Stimulated activated CD4-positive, alpha-beta T cell treated with anti-CD3 and anti-CD28 coated beads, Interleukin-2, amount 100 ng/mL, for 48 hours (primary cell): ENCODE measurements at places on chromosomes 11 and 22.

- DNase-seq = no peak
These were observed 1.9 kb upstream of the LTBP3 start for GRCh38 chr11:65559951-65560537.

DNA sequence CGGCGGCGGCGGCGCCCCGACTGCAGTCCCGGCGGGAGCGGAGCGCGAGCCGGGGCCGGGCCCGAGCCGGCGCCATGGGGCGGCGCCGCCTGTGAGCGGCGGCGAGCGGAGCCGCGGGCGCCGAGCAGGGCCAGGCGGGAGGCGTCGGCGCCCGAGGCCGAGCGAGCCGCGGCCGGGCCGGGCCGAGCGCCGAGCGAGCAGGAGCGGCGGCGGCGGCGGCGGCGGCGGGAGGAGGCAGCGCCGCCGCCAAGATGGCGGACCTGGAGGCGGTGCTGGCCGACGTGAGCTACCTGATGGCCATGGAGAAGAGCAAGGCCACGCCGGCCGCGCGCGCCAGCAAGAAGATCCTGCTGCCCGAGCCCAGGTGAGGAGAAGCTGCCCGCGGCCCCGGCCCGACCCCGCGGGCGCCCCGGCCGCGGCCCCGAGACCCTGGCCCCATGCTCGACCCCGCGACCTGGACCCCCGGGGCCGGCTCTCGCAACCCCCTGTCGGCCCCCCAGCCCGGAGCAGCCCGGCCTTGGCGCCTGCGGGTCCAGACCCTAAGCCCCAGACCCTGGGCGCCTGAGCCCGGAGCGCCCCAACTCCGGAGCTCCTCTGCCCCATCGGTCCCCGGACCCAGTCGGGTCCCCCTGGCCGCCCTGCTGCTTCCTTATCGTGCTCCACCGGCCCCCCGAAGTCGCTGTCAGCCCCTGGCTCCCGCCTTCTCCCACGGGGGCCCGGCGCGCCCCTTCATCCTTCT, at the start of gene GRK2:
Gene GRK2 (plus strand): TSS at position 25 of the 739 bp plus-strand sequence. CDS start 227 bp downstream, at position 252.
- DNase-seq = no peak

GRCh38 chr11:116948391-116948790, 111.0 kb upstream of the APOA1 start:
- DNase-seq = no peak

GRCh38 chr22:30469165-30469564, 2.7 kb downstream of the SEC14L3 start:
- DNase-seq = no peak

DNA sequence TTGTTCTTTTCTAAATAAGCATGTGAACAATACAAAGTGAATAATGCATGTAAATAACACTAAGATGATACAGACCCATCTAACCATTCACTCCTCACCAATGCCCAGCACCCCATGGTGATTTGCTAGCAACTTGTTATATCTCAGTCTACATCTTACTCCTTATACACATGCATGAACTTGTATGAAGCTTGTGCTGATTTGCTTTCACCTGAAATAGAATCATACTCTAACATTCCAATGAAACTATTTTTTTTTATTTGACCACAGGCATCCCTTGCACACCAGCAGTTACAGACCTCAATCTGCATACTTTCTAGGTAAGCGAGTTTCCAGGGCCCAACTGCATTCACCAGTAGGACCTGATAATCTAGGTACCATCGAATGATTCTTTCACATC, 873.6 kb downstream of the OPCML start:
- DNase-seq = no peak

DNA sequence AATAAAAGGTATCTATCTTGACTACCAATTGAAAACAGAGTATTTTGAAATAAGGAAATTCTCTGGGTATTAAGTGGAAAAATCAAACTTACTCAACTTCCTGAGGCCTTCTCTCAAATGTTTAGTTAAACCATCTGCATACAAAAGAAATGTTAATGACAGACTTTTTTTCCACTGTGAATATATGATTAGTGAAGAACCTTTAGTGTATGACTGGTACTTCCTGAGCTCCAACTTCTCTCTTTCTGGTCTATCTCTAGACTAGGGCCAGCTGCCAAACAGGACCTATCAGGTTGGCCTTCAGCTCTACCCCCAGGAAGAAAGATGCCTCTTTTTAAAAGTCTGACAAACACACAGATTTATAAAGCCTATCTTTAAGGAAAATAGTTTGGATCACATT, 68.8 kb upstream of the SCUBE2 start:
- DNase-seq = no peak

GRCh38 chr11:16831316-16832192, 93.1 kb downstream of the C11orf58 start:
- no peak for DNase-seq

DNA sequence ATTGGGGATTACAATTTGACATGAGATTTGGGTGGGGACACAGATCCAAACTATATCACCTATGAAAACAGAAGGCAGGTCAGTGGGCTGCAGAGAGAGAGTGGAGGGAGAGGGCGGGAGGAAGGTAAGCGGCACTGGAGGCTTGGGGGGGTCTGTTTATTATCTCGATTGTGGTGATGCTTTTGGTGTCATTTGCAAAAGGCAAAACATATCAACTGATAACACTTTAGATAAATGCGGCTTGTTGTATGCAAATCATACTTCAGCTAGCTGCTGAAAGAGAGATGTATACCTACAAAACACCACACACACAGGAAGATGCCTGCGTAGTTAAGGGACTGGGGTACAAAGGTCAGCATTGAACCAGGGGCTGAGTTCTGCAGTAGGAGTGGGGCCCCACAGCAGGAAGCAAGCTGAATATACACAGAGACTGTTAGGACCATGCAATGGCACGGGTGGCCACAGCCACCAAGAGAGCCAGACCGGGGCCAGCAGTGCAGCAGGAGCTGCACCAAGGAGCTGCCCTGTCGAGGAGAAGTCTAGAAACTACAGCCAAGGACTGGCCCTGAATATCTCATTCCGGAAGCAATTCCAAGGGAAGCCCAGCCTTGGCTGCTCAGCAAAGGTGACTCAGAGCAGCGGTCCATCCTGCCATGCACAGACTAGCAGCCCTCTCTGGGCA, 23.8 kb upstream of the TOLLIP start:
- DNase-seq = no peak

- no peak for DNase-seq
These were observed 730 bp downstream of the LMNTD2 start for GRCh38 chr11:559712-560304.

DNA sequence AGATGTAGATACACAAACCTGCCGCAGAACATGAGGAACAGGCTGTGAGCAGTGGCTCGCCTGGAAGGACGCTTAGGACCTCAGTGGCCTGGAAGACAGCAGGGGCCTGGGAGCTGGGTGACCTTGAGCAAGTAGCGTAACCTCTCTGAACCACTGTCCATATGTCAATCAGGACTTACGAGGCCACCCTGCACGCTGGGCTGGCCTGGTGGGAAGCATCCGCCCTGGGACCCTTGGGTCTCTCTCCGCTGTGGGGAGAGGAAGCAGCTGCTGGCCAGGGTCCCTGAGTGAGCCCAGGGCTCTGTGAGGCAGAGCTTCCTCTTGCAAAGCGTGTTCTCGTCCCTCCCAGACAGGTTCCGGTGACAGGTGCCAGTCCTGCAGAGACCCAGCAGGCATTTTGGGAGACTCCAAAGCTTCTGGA, 14.0 kb upstream of the EHD1 start:
- no peak for DNase-seq

DNA sequence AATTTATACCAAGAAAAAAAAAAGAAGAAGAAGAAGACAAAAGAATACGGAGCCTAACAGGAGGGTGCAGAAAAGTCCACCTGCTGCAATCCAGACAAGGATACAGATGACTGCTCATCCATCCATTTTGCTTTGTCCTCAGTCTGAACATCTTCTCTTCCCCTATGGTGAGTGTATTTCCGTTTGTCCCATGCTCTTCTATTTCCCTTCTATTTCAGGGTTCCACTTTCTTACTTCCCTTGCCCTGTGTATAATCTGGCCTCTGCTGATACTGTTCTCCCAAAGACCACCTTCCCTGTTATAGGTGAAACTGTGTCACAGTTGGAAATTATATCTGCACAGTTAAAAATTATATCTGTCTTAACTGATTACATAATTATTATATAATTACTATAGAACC, 48.7 kb upstream of the USP47 start:
- no peak for DNase-seq
